Endodermal cell (in vitro differentiated cells): ENCODE measurements at places on chromosomes 5 and 9. TPM values are rescaled to one million over a fixed set of nuclear protein-coding genes. Genes with fewer than 3 reads are reported as not detected.

SH3GL2 gene
- 6.0 to 7.9 TPM (median 7.7 TPM) in 3 replicates for total RNA-seq

TMOD1 gene
- 3.6 to 6.1 TPM (median 4.1 TPM) in 3 replicates for total RNA-seq

SLC12A7 gene
- 38.4 to 62.7 TPM (median 61.6 TPM) in 3 replicates for total RNA-seq

- no peak for DNase-seq
Observed at GRCh38 chr5:130116462-130116861, 212.2 kb downstream of the CHSY3 start.

DNA sequence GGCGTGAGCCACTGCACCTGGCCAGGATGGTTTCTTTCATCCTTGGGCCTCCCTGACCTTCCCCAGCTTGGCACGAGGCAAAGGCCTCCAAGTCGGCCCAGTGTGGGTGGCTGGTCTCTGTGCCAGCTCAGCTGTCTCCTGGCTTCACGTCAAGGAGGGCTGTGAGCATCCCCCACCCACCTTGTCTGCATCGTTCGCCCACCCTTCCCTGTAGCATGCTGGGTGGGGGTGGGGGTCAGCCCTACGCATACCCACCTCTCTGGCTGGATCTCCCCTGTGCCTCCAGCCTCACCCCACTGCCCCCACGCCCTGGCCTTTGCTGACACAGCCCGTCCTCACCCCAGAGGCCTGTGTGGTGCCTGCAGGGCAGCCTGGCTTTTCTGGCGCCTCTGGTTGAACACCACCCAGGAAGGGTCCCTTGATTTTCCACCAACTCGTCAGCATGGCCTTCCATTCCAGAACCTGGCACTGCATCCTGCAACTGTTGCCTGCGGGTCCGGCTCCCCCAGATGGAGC is 8.8 kb upstream of the WDR5 start:
- DNase-seq: no peak

DNA sequence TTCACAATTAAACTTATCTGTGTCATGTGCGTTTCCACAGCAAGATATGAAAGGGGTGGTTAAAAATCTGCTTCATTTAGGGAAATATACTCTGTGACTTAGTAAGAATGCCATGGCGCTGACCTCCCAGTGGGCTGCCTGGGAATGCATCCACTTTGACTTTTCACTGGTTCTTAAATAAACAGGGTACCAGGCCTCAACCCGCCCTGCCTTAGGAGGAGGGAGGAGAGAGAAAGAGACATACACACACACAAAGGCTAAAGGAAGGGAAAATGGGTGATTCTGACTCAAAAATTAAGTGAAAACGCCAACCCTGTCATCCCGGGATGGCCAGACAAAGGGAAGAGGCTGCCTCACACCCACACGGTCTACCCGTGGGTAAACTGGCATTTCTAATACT is 122.1 kb downstream of the EBF1 start:
- DNase-seq: no peak

GRCh38 chr9:138120072-138120471 is 242.5 kb downstream of the CACNA1B start:
- DNase-seq: no peak

DNA sequence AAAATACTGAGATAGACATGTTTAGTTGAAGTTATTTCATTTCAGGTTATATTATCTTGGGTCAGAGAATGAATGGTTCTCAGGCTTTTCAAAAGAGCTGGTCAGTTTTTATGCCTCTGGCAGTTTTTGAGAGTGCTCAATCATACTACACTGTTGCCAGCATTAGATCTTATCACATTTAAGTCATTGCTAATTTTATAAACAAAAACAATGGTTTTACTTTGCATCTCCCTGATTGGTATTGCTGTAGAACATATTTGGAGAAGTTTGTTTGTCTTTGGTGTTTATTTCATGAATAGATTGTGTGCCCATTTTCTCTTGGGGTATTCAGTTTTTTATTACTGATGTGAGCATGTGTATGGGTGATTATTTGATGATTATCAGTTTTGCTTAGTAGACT is 1.5 kb downstream of the CATSPER3 start:
- DNase-seq: no peak
